ENCODE measurements at places on chromosomes 7 and 10. TPM values are rescaled to one million over a fixed set of nuclear protein-coding genes. Genes with fewer than 3 reads are reported as not detected.

The IGF2BP3 gene
- 14.4 TPM for polyA plus RNA-seq

The MYO1G gene
- not detected for polyA plus RNA-seq

GRCh38 chr10:99520847-99521764, 11.6 kb upstream of the NKX2-3 start:
- DNase-seq, result no peak

GRCh38 chr10:72274213-72274729, 547 bp downstream of the DDIT4 start:
- no peak for DNase-seq
